ENCODE measurements at places on chromosomes 6 and 20. TPM values are rescaled to one million over a fixed set of nuclear protein-coding genes. Genes with fewer than 3 reads are reported as not detected.
A peak's percentile ranks its signal among the peaks of the same experiment; 100 is the strongest.

Gene HUS1B
- total RNA-seq, result 1.2 TPM

Gene PNPLA1
- not detected for total RNA-seq

Gene DEFB112
- total RNA-seq, result not detected

Gene ZBP1
- 56.8 TPM for total RNA-seq

Gene TGIF2
- 40.9 TPM for total RNA-seq

Gene HDGFL1
- total RNA-seq, result not detected

DNA sequence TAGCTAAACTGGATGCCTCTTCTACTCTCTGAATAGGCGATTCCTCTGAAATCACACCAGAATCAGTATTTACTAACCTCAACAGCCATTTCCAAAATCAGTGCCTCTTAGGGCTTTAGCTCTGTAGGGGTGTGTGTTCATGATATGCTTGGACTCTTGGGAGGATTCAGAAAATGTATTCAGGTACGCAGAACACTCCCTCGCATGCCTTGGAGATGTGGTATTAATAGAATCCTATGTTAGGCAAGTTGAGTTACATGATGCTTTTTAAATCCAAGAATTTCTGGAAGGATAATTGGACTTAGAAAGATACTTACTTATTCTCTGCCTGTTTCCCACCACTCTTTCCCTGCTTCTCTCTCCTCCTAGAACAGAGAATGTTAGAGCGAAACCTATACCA, 31.8 kb upstream of the PBOV1 start:
- DNase-seq, result no peak
- H3K27ac ChIP-seq, result no peak overlapping the region
- H3K4me1 ChIP-seq, result no peaks in the 10 kb centered on the region
- H3K4me3 ChIP-seq, result no peak overlapping the region
- H3K27me3 ChIP-seq, result peaks cover 13% of the 10 kb centered on the region
- H3K36me3 ChIP-seq, result no peaks in the 10 kb centered on the region

GRCh38 chr6:31401403-31401802, 2.0 kb upstream of the MICA start:
- H3K36me3 ChIP-seq, result peaks cover 6% of the 10 kb centered on the region
- peaks cover 60% of the 10 kb centered on the region for H3K4me1 ChIP-seq
- no peaks in the 10 kb centered on the region for H3K27me3 ChIP-seq
- H3K27ac ChIP-seq, result peak overlapping the region; percentile 91

DNA sequence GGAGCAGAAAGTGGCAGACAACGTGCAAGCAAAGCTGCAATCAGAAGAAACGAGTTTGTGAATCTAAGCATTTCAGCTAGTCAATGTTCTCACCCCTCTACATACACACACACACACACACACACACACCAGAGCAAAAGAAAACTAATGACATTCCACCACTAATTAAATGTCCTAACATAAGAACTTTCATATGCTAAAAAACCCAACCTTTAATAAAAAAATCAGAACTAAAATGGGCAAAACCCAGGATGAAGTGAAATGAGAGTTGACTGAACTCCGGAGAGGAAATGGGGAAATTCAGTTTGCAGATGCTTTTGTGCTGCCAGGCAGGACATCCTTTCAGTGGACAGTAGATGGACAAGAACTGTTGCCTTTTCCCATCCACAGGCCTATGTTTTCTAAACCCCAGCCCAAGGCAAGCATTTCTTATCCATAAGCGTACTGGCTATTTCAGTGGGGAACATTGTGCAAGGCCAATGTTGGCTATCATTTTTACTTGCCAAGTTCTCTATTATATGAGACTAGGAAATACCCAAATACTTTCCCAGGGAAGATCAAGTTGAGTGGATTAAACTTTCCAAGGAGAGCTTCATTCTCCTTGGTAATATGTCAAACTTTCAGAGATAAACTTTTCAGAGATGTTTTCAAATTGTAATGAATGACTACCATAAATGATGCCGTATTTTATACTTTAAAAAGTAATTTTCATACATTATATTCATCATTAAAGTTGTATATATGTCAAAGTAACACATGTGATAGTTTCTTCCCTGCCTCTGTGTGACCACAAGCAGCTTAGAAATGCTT, 27.3 kb downstream of the RIN2 start:
- peaks cover 13% of the 10 kb centered on the region for H3K27me3 ChIP-seq
- H3K27ac ChIP-seq, result no peak overlapping the region
- peaks cover 6% of the 10 kb centered on the region for H3K4me1 ChIP-seq
- H3K36me3 ChIP-seq, result no peaks in the 10 kb centered on the region
- H3K4me3 ChIP-seq, result no peak overlapping the region

GRCh38 chr6:73145690-73146089, 79.6 kb downstream of the KHDC1L start:
- no peak overlapping the region for H3K27ac ChIP-seq
- H3K4me3 ChIP-seq, result no peak overlapping the region

DNA sequence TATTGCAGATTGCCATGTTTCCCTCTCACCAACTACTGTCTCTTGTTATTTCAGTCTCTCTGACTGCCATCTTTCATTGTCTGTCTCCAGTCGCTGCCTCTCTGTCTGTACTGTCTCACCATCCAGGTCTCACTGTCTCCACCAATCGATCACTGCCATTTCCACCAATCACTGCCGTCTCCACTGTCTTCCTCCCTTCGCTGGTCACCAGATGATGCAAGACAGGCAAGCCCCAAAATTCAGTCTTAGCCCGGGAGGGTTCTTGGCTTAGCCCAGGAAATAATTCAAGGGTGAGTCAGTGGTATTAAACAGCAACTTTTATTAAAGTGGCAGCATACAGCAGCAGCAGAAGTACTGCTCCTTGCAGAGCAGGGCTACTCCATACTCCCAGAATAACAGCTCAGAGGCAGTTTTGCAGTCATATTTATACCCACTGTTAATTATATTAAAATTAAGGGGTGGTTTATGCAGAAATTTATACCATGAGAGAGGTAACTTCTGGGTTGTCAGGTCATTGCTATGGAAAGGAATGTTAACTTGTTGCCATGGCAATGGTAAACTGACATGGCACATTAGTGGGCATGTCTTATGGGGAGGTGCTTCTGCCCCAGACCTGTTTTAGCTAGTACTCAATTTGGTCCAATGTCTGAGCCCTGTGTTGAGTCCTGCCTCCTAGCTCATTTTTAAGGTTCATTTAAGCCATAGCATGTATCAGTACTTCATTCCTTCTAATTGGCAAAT, 23.0 kb upstream of the ECHDC1 start:
- H3K4me1 ChIP-seq, result peaks cover 2% of the 10 kb centered on the region
- H3K27me3 ChIP-seq, result no peaks in the 10 kb centered on the region
- peaks cover 1% of the 10 kb centered on the region for H3K36me3 ChIP-seq

DNA sequence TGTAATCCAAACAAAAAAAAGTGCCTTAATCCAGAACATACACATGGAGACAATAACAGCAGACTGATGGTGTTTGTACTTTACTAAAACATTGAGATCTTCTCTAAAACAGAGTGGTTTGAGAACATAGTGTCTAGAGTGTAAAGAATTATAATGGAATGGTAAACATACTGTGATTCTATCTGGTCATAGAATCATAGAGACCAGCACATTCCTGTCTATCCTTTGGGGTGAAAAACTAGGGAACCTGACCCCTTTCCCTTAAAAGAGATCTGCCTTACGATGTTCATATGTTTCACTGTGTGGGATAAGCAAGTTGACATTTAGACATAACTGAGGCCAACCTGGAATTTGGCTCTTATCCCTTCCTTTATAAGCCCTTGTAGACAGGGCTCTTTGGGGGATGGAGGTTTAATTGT, 55.7 kb downstream of the TRMT11 start:
- H3K4me1 ChIP-seq, result peaks cover 12% of the 10 kb centered on the region
- H3K27me3 ChIP-seq, result no peaks in the 10 kb centered on the region
- no peak overlapping the region for H3K4me3 ChIP-seq
- H3K36me3 ChIP-seq, result peaks cover 35% of the 10 kb centered on the region
- DNase-seq, result no peak

DNA sequence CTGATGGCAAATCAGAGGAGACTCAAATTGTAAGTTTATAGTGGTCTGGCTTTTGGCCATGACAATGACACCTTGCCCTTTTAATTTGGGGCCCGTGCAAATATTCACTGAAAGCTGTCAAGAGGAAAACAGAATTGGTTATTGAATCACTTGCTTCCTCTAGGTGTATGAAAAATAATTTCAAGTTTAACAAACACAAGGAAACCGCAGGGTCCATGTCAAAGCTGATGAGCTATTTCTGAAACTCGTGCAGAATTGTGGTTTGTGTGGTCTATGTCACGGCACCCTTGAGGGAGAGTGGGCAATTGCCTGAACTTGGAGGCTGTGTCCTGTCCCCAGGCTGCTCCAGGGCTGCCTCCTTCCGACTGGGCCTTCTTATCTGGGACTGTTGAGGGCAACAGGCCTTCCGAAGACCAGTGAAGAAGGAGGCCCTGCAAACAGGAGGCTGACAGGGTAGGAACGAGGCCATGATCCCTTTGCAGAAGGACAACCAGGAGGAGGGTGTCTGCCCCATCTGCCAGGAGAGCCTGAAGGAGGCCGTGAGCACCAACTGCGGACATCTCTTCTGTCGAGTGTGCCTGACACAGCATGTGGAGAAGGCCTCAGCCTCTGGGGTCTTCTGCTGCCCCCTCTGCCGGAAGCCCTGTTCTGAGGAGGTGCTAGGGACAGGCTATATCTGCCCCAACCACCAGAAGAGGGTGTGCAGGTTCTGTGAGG, 788 bp downstream of the TRIM40 start:
- no peak overlapping the region for H3K27ac ChIP-seq
- H3K4me3 ChIP-seq, result no peak overlapping the region
- H3K36me3 ChIP-seq, result no peaks in the 10 kb centered on the region
- DNase-seq, result peak; percentile 48
- H3K4me1 ChIP-seq, result peaks cover 13% of the 10 kb centered on the region

- H3K36me3 ChIP-seq, result no peaks in the 10 kb centered on the region
- H3K4me1 ChIP-seq, result peaks cover 1% of the 10 kb centered on the region
- no peak overlapping the region for H3K4me3 ChIP-seq
- peaks cover 39% of the 10 kb centered on the region for H3K27me3 ChIP-seq
Observed at GRCh38 chr6:163952005-163952404, 537.5 kb downstream of the QKI start.

DNA sequence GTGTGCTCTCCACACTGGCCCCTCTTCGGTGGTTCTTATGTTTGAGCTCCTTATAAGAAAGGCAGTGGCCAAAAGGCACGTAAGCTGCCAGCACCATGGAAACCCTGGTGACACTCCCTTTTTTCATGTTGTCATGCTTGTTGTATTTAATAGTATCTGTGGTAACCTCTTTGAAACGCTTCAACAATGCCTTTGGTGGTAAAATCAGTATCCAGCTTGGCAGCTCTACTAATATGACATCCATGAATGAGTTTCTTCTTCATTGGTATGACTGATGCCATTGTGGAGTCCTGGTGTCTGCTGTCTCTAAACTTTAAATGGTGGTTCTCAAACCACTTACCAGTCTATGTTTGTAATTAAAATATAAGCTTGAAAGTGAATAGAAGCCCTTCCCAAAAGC, 10.7 kb upstream of the MYLK2 start:
- H3K36me3 ChIP-seq, result peaks cover 21% of the 10 kb centered on the region
- DNase-seq, result no peak
- H3K4me3 ChIP-seq, result no peak overlapping the region
- H3K4me1 ChIP-seq, result peaks cover 8% of the 10 kb centered on the region

GRCh38 chr6:13472099-13472498, 15.3 kb downstream of the GFOD1 start:
- no peak overlapping the region for H3K4me3 ChIP-seq
- H3K4me1 ChIP-seq, result no peaks in the 10 kb centered on the region
- DNase-seq, result no peak
- no peaks in the 10 kb centered on the region for H3K27me3 ChIP-seq
- H3K36me3 ChIP-seq, result peaks cover 28% of the 10 kb centered on the region

DNA sequence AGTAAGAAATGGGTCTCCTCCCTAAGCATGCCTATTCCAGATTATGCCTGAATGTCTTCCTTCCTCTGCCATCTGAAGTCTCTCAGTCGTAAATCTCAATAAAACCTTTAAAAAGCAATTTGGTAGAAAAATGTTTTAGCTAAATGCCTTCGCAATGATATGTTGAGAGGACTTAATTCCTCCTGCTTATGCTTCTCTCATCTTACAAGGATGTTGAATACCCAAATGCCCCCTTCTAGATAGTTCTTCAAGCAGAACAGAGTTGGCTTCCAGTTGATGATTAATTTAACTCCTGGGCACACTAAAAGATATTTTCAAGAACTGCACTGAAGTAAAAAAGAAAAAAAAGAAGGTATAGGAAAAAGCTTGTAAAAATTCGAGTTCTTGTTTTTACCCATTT, 275.0 kb upstream of the SPTLC3 start:
- DNase-seq, result no peak
- no peak overlapping the region for H3K4me3 ChIP-seq
- H3K36me3 ChIP-seq, result no peaks in the 10 kb centered on the region

DNA sequence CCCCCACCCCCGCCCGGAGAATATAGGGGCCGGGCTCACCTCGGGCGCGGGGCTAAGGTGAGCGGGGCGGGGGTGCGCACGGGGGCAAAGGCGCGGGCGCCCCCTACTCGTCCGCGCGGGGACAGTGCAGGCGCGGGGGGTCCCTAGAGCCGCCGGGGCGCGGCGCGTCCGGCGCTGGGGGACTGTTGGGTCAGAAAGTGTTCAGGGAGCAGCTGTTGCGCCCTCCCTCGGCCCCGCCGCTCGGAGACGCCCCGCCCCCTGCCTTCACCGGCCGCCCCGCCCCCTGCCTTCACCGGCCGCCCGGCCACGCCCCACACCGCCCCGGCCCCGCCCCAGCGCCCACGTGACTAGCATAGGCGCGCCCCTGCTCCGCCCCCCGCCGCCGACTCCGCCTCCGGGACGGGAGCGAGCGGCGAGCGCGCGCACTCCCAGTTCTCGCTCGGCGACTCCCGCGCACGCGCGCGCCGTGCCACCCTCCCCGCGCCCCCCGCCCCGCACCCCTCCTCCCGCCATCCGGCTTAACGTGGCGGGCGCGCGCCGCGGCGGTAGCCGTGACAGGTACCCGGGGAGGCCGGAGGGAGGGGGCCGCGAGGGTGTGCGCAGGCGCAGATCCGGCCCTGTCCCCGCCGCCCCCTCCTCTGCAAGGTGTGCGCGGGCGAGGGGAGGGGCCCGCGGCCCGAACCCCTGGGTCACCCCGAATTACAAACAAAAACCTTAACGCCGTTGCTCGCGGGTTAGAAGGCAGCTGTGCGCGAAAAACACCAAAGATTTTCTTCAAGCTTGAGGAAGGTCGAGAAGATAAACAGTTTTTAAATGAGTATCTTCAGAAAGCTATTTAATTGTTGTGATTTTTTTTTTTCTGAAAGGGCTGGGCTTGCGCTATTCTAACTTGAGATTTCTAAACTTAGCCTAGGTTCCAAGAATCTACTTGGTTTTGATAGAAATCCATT, 704 bp upstream of the ZNF217 start:
- H3K27ac ChIP-seq, result peak overlapping the region; percentile 96
- H3K4me3 ChIP-seq, result peak overlapping the region; percentile 82
- H3K36me3 ChIP-seq, result peaks cover 18% of the 10 kb centered on the region
- peak; percentile 96 for DNase-seq
- H3K27me3 ChIP-seq, result no peaks in the 10 kb centered on the region

DNA sequence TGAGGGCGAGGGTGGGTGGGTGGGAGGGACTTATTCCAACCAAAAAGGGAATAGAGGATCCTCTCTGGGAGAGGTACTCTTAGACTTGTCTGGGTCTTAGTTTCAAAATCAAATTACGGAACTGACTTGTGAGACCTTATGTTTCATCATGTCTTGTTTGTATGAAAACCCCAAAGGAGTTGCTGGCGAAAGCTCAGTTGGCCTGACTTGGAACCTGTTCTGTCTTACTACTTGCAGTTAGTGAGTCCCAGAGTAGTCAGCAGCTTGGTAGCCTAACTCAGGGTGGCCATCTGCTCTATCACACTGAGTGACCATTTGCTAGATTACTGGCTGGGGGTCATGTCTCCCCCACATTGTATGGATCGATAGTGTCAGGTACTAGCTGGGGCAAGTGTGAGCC, 114.9 kb upstream of the MOCS1 start:
- H3K27me3 ChIP-seq, result no peaks in the 10 kb centered on the region
